C1 segment of cervical spinal cord (tissue), 14 donors: ENCODE measurements at places on chromosomes 13 and 19.

GRCh38 chr13:73937441-73937840 lies 196.8 kb downstream of the KLF12 start:
- no peak for DNase-seq

DNA sequence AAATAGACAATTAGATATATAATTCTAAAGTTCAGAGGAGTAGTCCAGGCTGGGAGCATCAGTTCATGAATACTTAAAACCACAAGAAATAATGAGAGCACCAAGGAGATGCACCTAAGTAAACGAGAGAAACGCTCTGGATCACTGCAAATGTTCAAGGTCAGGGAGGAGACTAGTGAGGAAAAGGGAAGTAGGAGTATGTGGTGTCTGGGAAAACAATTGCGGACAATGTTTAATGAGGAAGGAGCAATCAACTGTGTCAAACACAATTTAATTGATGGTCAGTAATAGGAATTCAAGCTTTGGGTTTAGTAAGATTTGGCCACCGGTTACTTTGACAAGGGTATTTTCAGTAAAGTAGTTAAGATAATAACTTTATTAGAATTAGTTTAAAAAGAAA lies 652.2 kb downstream of the DACH1 start:
- no peak for DNase-seq

DNA sequence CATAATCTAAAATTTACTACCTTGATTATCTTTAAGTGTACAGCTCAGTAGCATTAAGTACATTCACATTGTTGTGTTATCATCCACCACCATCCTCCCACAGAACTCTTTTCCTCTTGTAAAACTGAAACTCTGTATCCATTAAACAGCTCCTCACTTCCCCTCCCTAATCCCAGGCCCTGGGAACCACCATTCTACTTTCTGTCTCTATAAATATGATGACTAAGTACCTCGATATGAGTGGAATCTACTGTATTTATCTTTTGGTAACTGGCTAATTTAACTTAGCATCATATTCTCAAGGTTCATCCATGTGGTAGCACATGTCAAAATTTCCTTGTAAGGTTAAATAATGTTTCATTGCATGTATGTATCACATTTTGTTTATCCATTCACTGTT lies 49.0 kb upstream of the POMP start:
- no peak for DNase-seq

DNA sequence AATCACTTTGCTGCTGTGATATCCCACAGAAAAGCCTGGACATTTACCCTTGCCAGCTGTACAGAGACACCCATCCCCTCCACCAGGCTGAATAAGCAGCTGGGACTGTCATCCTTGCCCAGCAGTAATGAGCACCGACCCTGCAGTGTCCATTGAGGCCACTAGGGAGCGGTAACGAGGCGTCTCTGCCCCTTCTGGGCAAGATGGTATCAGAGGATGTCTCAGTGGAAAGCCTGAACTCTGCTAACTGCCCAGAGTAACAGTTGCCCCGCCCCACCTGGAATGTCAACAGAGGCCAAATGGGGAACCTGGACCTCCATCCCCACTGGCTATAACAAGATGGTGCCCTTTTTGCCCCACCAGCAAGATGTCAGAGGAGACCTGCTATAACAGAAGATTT lies 22.8 kb upstream of the CEACAM20 start:
- no peak for DNase-seq

GRCh38 chr13:35190241-35190640 lies 248.2 kb downstream of the NBEA start:
- DNase-seq: no peak

DNA sequence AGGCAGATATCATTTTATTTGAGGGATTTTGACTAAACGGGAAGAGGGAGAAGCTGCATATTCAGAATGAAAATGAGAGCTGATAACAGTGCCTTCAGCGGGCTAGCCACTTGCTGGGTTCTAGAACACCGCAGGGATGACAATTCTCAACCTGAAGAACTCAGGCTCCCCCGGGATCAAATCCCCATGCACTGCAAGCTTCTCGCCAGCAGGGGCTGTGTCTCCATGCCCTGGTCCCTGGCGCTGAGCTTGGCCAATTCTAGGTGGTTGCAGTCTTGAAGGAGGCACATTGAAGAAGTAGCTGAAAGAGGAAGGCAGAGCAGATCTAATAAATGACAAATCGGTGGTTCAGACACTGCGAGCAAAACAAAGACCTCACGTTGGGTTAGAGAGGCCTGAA lies 128.7 kb downstream of the UQCRFS1 start:
- DNase-seq: no peak

- DNase-seq: no peak
Observed at GRCh38 chr13:31733066-31733465, 6.3 kb upstream of the RXFP2 start.

DNA sequence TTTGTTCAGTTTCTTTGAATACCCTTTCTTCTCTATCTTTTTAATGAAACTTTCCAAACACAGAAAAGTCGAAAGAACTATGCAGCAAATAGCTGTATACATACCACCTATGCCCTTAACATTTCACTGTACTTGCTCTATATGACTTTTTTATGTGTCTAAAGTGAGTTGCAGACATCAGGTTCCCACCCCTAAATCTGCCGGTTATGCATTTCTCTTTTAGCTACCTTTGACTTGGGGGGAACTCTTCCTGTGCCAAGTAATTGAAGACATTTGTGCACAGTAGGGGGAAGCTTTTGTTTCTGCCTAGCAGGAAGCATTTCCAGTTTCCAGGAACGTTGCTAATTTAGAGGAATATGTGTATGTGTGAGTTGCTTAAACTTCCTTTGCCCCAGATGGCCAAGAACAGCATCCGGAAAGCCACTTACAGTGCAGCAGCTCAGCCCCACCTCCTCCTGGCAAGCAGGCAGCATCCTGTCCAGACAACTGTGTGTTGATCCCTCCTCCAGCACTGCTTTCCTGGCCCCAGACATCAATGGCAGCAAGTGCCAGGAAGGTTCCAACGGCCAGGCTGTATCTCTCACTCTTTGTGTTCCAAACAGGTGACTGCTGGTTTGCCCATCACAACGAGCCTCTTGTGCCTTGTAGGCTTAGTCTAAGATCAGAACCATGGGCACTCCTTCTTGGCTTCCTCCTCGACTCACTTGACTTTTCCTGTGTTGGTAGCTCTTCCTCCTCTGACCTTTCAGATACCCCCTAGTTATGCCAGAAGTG lies 14.7 kb upstream of the GRAMD1A start:
- DNase-seq: no peak

- peak; percentile 75 for DNase-seq
Observed at GRCh38 chr19:56681702-56682101, 10.1 kb upstream of the ZNF835 start.

GRCh38 chr19:51822325-51822724 lies 27.4 kb downstream of the FPR3 start:
- no peak for DNase-seq

- no peak for DNase-seq
Observed at GRCh38 chr19:2533686-2534422, 57.9 kb downstream of the GADD45B start.

GRCh38 chr19:51181913-51182419 lies 39.9 kb downstream of the SIGLEC7 start:
- no peak for DNase-seq

DNA sequence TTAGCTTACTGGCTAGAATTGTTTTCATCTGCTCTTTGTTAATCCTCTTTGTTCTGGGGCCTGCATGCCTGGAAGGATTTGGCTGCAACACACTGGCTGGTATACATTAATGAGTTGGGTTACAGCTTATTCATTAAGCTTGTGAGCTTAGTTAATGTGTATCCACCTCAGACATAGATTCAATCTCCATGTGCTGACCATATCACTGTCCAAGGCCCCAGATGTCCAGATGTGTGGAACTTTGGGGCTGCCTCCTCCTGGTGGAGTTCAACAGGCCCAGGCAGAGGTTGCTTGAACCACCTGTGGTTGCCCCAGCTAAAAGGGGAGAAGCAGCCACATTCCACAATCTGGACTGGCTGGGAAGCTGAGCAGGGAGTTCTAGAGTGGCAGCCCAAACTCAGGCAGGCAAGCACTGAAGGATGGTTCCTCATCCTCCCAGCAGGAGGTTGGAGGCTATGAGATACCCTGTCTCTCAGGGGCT lies 5.4 kb downstream of the DIAPH3 start:
- DNase-seq: no peak

- no peak for DNase-seq
Observed at GRCh38 chr19:4878491-4878968, 11.1 kb upstream of the PLIN3 start.

DNA sequence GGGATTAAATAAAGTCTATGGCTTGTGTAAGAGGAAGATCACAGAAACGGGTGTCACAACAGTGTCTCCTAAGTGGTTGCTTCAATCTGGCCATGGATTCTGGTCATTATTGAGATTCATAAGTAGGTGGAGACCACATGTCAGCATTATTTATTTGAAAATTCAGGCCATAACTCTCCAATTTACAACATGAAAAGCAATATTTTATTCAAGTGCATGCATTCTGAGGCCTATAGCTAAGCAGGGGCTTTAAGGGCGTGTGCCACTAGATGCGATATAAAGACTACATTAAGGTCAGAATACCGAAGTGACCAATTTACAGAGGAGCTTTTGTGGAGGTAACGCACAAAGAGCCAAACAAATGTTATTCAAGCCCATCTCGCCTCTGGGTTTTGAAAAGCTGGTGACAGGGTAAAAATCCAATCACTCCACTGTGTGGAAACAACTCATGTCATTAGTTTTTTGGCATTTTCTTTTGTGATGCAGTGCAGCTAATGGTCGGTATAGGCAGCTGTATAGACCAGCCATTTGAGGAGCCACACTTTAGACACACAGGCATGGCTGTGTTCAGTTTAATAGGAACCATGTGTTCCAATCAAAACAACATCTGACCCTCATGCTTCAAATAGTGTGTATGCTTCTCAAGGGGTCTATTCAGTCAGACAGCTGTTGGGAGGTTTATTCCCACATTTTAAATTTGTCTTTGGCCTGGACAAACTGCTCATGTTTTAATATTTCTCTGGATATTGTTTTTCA lies 123.7 kb downstream of the KL start:
- DNase-seq: no peak

- peak; percentile 19 for DNase-seq
Observed at GRCh38 chr13:94956417-94957110, 244.2 kb upstream of the SOX21 start.

GRCh38 chr19:982567-983170 lies 1.5 kb upstream of the WDR18 start:
- peak; percentile 41 for DNase-seq
